ENCODE measurements at places on chromosomes 5 and 9. TPM values are rescaled to one million over a fixed set of nuclear protein-coding genes. Genes with fewer than 3 reads are reported as not detected.
A peak's percentile ranks its signal among the peaks of the same experiment; 100 is the strongest.

DNA sequence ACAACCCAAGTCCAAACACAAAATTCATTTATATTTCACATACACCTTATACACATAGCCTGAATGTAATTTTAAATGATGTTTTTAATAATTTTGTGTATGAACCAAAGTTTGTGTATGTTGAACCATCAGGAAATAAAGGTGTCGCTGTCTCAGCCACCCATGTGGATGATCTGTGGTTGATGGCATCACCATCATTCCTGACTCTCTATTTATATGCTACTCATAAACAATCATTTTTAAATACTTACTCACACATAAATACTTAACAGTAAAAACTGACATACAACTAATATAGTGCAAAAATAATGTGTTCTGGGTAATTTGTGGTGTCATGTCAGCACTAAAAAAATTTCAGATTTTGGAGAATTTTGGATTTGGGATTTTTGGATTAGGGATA, 38.4 kb downstream of the SMC5 start:
- H3K36me3 ChIP-seq = peaks cover 64% of the 10 kb centered on the region
- no peak overlapping the region for H3K4me3 ChIP-seq
- no peak overlapping the region for H3K27ac ChIP-seq
- H3K27me3 ChIP-seq = no peaks in the 10 kb centered on the region
- no peaks in the 10 kb centered on the region for H3K4me1 ChIP-seq

- no peaks in the 10 kb centered on the region for H3K4me1 ChIP-seq
- no peaks in the 10 kb centered on the region for H3K27me3 ChIP-seq
- no peak overlapping the region for H3K4me3 ChIP-seq
- no peaks in the 10 kb centered on the region for H3K36me3 ChIP-seq
- no peak for DNase-seq
Measured at GRCh38 chr5:86360801-86361200, 256.9 kb upstream of the COX7C start.

DNA sequence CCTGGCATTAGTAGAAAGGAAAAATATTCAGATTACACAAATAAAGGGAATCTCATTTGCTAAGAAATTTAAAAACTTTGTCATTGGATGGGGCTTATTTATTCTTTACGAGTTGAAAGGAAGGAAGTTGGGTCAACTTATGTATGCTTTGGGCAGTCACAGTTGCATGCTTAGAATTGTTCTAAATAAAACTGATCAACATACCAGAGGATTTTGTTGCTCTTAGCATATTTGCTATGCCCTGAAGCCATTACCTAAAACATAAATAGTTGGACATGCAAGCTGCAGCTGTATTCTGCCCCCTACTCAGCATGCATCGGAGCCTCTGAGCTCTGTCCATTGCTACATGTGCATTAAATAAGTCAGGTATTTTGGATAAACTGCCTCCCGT, 172.7 kb upstream of the MEF2C start:
- H3K36me3 ChIP-seq = no peaks in the 10 kb centered on the region
- DNase-seq = no peak
- H3K4me1 ChIP-seq = no peaks in the 10 kb centered on the region

- no peak for DNase-seq
- H3K36me3 ChIP-seq = no peaks in the 10 kb centered on the region
- H3K4me1 ChIP-seq = no peaks in the 10 kb centered on the region
- no peaks in the 10 kb centered on the region for H3K27me3 ChIP-seq
- no peak overlapping the region for H3K4me3 ChIP-seq
Measured at GRCh38 chr9:86965636-86966395, 18.5 kb upstream of the GAS1 start.

GRCh38 chr9:123401879-123402513, 46.0 kb downstream of the CRB2 start:
- no peaks in the 10 kb centered on the region for H3K4me1 ChIP-seq
- H3K27ac ChIP-seq = no peak overlapping the region
- peak; percentile 80 for DNase-seq
- H3K27me3 ChIP-seq = no peaks in the 10 kb centered on the region
- no peaks in the 10 kb centered on the region for H3K36me3 ChIP-seq

The STPG3 gene
- total RNA-seq = 0.61 TPM

The SPINK5 gene
- total RNA-seq = not detected

DNA sequence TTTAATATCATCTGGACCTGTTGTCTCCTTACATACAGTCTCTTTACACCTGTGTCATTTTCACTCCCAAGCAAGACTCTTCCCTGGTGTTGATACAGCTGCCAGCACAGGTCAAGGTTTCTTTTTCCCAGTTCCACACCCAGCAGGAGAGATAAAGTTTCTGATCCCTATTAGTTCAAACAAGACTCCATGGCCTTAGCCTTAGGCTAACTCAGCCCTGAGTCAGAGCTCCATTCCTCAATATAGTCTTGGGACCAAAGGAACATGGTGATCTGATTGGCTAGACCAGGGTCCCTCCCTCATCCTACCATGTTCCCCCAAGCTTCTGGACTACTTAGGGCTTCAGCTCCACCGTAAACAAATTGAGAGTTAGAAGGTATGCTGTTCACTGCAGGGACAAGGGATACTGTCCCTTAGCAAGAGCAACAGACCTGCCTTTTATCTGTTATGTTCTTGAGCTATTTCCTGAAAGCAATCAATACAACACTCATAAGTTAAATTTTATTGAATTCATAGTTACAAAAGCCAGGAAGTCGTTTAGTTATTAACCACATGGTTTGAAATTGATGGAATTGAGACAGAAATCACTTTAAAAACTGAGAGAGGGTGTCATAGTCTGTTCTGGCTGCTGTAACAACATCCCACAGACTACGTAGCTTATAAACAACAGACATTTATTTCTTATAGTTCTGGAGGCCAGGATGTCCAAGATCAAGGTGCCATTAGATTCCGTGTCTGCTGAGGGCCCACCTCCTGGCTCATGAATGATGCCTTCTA, 20.5 kb downstream of the SLC1A1 start:
- no peak overlapping the region for H3K4me3 ChIP-seq
- no peak for DNase-seq
- H3K4me1 ChIP-seq = no peaks in the 10 kb centered on the region
- no peak overlapping the region for H3K27ac ChIP-seq
- H3K36me3 ChIP-seq = no peaks in the 10 kb centered on the region
- no peaks in the 10 kb centered on the region for H3K27me3 ChIP-seq

GRCh38 chr5:152185547-152186245, 219.4 kb downstream of the NMUR2 start:
- H3K4me1 ChIP-seq = no peaks in the 10 kb centered on the region
- DNase-seq = no peak
- H3K4me3 ChIP-seq = no peak overlapping the region
- no peaks in the 10 kb centered on the region for H3K27me3 ChIP-seq
- no peak overlapping the region for H3K27ac ChIP-seq

DNA sequence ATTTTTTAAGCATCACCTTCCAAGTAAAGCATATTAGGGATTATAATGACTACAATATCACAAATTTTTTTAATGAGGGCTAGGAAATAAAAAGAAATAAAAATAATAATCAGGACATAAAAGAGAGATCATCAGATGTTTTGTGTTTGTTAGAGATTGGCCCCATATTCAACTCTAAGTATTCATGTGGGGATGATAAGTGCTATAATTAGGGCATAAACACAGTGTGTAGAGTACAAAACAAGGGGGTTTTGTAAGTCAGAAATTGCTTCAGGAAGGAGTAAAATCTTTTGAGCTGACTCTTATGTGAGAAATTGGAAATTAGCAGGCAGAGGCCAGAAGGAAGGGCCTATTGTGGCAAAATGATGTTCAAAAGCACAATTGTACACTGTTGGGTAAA, 127.3 kb downstream of the STARD4 start:
- no peaks in the 10 kb centered on the region for H3K36me3 ChIP-seq
- no peaks in the 10 kb centered on the region for H3K27me3 ChIP-seq
- no peaks in the 10 kb centered on the region for H3K4me1 ChIP-seq
- no peak overlapping the region for H3K4me3 ChIP-seq
- H3K27ac ChIP-seq = no peak overlapping the region

The ZNF346 gene
- 35.5 TPM for total RNA-seq

GRCh38 chr9:36725777-36726356, 153.2 kb downstream of the MELK start:
- H3K4me1 ChIP-seq = peaks cover 22% of the 10 kb centered on the region
- H3K27me3 ChIP-seq = no peaks in the 10 kb centered on the region
- no peaks in the 10 kb centered on the region for H3K36me3 ChIP-seq
- no peak overlapping the region for H3K27ac ChIP-seq
- no peak overlapping the region for H3K4me3 ChIP-seq

GRCh38 chr9:138014563-138014945, 137.0 kb downstream of the CACNA1B start:
- no peaks in the 10 kb centered on the region for H3K36me3 ChIP-seq
- H3K4me1 ChIP-seq = no peaks in the 10 kb centered on the region
- H3K27me3 ChIP-seq = no peaks in the 10 kb centered on the region
- no peak overlapping the region for H3K27ac ChIP-seq

DNA sequence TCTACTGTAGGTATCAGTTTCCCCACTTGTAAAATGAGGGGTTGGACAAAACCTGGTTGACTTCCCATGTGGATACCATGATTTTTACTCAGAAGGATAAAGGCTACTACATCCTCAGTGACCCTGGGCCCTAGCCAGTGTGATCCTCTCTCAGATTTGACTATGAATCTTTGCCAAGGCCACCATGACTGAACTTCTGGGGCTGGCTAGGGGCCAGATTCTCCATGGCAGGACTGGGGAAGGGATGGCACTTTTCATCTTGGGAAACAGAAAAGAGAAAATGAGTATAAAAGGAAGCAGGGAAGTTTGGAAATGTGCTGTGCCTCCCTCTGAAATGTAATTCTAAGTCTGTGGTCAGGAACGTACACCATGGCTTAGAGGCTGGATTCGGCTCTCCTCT, 1.4 kb upstream of the FSTL4 start:
- H3K27ac ChIP-seq = no peak overlapping the region
- no peak overlapping the region for H3K4me3 ChIP-seq
- H3K27me3 ChIP-seq = no peaks in the 10 kb centered on the region

- H3K4me3 ChIP-seq = no peak overlapping the region
- no peak overlapping the region for H3K27ac ChIP-seq
- H3K4me1 ChIP-seq = no peaks in the 10 kb centered on the region
- DNase-seq = peak; percentile 15
Measured at GRCh38 chr9:95852059-95853032, 23.1 kb upstream of the ERCC6L2 start.

GRCh38 chr9:108746864-108747263, 108.9 kb downstream of the ACTL7B start:
- no peaks in the 10 kb centered on the region for H3K4me1 ChIP-seq
- no peaks in the 10 kb centered on the region for H3K36me3 ChIP-seq
- no peak overlapping the region for H3K27ac ChIP-seq
- no peak overlapping the region for H3K4me3 ChIP-seq
- no peaks in the 10 kb centered on the region for H3K27me3 ChIP-seq

GRCh38 chr5:53277491-53277890, 167.9 kb upstream of the MOCS2 start:
- no peak overlapping the region for H3K4me3 ChIP-seq
- H3K4me1 ChIP-seq = no peaks in the 10 kb centered on the region
- H3K36me3 ChIP-seq = no peaks in the 10 kb centered on the region

The DCANP1 gene
- total RNA-seq = not detected

The CNTFR gene
- total RNA-seq = not detected

GRCh38 chr9:104750185-104750767, 2.8 kb downstream of the NIPSNAP3A start:
- H3K4me1 ChIP-seq = peaks cover 18% of the 10 kb centered on the region
- H3K27ac ChIP-seq = no peak overlapping the region
- DNase-seq = no peak

DNA sequence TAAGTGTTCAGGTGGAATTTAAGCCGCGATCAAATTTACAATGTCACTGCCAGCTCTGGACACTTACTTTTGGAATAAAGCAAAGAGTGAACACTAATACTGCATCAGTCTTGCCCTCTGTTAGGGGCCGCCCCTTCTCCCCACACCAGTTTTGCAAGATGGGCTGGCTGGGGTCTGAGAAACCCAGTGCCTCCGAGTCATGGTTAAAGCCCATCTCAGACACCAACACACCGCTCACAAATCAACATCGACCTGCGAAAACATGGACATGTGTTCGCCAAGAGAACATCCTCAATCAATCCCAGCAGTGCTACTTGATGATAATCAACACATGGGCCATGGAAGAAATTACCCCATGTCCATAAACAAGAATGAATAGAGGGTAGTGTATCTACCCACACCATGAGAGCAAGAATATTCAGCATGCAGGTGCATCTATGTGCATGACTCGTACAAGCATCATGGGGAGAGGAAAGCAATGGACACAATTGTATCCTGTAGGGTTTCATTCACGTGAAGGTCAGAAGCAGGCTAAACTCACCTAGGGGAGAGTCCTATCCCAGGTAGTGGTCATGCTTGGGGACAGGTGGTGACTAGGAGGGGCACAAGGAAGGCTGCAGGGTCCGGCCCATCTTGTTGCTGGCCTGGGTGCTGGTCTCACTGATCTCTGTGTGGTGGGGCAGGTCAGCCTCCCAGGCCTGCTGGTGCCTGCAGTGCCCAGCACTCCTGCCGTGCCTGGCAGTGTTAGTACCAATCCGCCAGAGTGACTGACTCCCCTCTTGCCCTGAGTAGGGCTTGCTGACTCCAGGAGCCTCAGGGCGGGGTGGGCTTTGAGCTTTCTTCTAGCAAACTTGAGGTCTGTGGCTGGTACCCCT, 5.0 kb downstream of the S1PR3 start:
- DNase-seq = no peak
- H3K27ac ChIP-seq = no peak overlapping the region
- H3K27me3 ChIP-seq = no peaks in the 10 kb centered on the region
- H3K4me1 ChIP-seq = peaks cover 2% of the 10 kb centered on the region
- no peaks in the 10 kb centered on the region for H3K36me3 ChIP-seq

DNA sequence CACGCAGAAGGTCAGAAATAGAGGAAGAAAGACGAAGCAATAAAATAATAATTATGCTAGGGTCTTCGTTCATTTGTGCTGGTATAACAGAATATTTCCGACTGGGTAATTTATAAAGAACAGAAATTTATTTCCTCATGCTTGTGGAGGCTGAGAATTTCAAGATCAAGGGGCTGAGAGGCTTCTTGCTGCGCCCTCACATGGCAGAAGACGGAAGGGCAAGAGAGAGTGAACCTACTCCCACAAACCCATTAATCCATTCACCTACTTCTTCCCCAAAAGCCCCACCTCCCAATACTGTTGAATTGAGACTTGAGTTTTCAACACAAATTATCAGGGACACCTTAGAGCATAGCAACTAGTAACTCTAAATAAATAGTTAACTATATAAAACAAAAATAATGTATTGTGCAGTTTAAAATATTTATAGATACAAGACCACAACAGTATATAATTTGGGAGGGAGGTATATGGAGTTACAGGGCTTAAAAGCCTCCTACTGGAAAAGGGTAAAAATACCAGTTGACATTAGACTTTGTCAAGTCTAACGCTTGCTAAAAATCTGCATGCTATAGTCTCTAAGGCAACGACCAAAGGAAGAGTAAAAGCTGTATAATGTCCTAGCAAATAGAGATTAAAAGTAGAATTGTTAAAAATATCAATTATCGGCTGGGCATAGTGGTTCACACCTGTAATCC, 40.3 kb upstream of the NAA35 start:
- no peaks in the 10 kb centered on the region for H3K27me3 ChIP-seq
- peak; percentile 72 for DNase-seq
- no peak overlapping the region for H3K4me3 ChIP-seq

The PTGDS gene
- total RNA-seq = not detected

GRCh38 chr5:131272724-131273123, 8.9 kb downstream of the CDC42SE2 start:
- H3K27ac ChIP-seq = peak overlapping the region; percentile 81
- H3K4me1 ChIP-seq = peaks cover 92% of the 10 kb centered on the region
- H3K4me3 ChIP-seq = peak overlapping the region; percentile 19
- DNase-seq = no peak
